ENCODE measurements at places on chromosomes 5 and 9.

DNA sequence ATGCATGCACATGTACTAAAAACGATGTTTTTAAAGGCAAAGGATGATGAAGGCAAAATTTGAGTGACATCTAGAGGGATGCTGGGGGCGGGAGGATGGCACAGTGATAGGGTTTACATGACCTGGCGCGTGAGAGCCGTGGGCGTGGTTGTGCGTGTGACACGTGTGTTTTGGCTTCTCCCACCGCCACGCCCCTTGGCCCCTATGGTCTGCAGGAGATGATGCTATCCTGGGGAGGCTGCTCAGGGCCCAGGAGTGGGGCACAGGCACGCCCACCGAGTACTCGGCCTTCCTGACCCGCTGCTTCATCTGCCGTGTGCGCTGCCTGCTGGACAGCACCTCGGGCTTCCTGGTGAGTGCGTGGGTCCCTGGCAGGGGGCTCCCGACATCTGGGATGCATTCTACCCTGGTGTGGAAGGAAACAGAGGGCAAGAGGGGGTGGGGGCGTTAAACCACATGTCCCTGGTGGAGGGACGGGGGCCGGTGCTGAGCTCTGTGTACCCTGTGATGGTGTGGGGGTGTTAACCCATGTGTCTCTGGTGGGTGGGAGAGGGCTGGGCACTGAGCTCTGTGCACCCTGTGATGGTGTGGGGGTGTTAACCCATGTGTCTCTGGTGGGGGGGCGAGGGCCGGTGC is 19.2 kb upstream of the EXOC3 start:
- no peak for DNase-seq

GRCh38 chr9:31325778-31326177 is 1058.7 kb upstream of the ACO1 start:
- no peak for DNase-seq

DNA sequence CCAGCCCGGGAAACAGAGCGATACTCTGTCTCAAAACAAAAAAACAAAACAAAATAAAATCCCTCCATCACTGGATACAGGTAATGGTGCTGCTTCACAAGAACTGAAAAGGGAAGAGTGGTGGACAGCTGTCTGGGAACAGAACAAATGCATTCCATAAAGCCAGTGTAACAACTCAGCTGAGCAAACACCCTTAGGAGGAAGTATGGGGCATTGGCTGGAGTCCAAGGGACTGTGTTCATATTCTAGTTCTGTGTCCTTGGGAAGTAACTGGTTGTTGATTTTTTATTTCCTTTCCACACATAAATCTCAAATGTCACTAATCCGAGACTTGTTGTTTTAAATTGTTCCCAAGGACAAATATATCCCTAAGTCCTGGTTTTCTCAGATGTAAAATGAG is 38.3 kb downstream of the HTR1A start:
- DNase-seq, result no peak

DNA sequence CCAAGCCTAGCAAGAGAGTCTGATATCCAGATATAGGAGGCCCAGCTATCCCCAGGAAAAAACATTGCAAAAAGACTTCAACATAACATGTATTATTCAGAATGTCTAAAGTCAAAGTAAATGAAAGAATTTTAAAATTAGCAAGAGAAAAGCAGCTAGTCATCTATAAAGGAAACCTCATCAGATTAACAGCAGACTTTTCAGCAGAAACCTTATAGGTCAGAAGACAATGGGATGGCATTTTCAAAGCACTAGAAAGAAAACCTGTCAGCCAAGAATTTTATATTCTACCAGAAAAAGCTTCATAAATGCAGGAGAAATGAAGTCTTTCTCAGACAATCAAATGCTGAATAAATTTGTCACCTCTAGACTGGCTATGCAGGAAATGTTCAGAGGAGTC is 9.9 kb downstream of the OR1L3 start:
- no peak for DNase-seq

DNA sequence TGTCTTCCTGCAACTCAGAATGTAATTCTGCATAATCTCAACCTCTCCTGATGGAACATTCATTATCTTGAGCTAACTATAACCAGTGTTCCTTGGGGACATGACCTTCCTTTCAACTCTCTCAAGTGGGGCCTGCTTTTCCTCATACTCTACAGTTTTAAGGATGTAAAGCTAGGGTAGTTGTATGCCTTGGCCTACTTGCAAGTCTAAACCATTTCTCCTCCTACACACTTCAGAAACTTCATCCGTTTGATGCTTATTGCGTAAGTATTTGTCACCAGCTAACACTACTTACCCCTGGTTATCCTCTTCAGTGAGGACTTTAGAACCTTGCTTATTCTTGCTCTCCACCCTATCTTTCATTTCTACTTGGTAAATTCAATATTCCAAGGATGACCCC is 548.9 kb downstream of the HINT1 start:
- DNase-seq, result no peak

GRCh38 chr9:129866394-129867135 is 31.3 kb downstream of the USP20 start:
- no peak for DNase-seq

GRCh38 chr9:70874451-70874850 is 247.0 kb downstream of the TRPM3 start:
- DNase-seq, result no peak

GRCh38 chr5:64952951-64953673 is 184.4 kb downstream of the CWC27 start:
- no peak for DNase-seq

DNA sequence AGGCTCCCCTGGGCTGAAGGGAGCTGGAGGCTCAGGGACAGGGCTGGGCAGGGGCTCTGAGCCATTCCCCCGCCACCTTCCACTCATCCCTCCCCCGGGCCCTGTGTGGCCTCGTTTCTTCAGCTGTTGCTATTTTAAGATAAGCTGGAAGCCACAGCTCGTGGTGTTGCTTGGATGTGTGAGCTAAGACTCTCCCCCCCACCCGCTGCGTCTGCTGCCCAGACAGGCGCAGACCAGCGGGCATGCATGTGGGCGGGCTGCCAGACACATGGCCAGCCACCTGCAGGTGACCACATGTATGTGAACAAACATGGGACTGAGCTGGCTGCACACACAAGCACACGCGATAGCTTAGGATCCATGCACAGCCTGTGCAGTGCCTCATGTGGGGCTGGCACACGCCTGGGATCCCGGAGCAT is 8.7 kb downstream of the SNCB start:
- no peak for DNase-seq

DNA sequence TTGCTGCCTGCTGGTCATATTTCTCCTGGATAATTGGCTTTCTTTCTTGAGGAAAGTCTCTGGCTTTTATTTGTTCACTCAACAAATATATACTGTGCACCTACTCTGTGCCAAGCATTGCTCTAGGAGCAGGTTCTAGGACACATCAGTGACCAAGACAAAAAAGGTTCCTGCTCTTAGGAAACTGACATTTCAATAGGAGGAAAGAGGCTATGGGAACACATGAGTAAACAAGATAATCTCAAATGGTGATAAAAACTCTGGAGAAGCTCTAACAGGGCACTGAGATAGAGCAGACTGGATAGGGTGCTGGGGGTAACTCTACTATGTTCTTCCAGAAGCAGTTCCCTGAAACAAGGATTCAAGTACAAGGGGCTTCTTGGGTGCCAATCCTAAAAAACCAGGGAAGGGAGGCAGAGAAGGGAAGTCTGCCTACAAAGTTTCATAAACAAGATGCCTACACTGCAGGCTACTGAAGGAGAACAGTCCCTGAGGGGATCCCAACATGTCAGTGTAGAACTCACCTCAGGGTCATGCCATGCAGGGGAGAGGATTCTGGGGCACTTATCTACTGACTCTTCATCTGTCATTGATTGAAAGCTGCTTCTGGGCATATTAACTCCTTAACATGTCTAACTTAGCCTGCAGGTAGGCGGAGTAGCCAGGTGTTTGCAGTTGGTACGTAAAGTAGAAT is 181.3 kb downstream of the GRIA1 start:
- DNase-seq, result no peak

DNA sequence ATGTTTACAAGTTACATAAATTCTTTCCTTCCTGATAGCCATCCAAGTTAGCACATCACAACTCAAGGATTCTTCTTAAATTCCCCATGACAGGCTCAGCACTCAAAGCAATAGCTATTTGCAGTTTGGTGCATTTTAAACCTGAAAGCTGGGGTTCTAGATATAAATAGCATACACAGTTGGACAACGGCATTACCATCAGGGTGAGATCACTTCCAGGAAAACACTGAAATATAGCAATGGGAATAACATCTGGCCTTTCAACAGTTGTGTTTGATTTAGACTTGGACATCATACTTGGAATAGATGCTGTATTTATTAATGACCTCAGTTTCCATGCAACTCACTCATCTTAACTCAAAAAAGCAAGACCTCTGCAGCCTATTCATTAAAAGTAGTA is 24.7 kb upstream of the LECT2 start:
- DNase-seq, result no peak

- no peak for DNase-seq
These were observed 107.0 kb downstream of the PRDM9 start for GRCh38 chr5:23614422-23614821.

DNA sequence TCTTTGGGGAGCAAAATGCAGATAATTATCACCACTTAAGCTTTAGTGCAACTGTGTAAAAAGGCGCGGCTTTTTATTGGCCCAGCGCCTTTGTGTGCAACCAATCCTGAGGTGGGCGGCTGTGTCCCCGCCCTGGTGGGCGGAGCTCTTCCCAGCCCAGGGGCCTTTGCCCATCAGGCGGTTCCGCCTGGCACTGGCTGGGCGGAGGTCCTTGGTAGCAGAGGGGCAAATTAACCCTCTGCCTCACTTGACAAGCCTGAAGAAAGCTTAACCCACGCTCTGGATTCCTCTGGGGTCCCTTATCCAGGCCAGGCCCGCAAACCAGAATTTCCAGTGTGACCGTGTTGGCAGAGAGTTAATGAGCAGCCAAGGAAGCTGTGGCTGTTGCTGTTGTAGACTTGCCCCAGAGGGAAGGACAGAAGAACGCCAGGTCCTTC is 12.8 kb upstream of the NIPAL4 start:
- DNase-seq, result no peak

DNA sequence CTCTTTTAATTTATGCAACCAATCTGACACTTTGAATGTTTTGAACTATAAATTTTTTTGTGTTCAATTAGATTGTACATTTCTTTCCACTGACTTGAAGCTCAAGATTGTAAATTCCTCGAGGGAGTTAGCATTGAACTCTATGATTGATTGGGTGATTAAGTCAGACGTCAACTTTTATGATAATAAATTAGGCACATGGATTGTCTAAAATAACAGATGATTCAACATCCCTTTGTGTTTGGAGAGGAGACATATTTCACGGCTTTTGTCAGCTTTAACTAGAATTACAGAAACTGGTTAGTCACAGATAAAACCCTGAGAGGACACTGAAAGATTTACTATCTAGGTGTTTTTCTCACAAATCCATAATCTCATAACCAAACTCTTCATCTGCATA is 32.7 kb upstream of the TXNDC8 start:
- DNase-seq, result no peak

GRCh38 chr5:90488791-90489190 is 14.1 kb downstream of the POLR3G start:
- DNase-seq, result no peak

GRCh38 chr5:140041492-140042392 is 1.4 kb downstream of the NRG2 start:
- DNase-seq, result no peak

DNA sequence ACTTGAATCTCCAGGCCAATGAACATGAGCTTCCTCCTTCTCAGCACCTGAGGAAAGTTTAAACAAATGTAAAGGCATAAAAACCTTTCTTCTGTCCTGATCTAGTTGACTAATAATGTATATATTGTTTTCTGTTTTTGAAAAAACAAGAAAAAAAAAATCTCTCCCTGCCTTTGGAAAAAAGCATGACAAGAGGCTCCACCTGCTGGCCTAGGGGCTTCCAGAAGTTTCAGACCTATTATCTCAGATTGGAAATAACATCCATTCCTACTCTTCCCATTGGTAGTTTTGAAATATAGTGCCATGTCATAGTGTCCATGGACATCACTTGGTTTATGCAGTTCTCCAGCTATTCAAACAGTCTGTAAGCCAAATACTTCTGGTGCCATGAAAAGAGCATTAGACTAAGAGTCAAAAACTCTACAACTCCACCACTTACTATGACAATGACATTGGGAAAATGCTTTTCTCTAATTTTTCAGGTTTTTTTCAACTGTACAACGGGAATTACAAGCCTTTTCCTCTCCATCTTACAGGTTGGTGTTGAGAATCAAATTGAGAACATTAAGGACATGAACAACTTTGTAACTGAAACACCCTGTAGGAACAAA is 409.6 kb upstream of the MPDZ start:
- DNase-seq, result no peak

- no peak for DNase-seq
These were observed 2.8 kb downstream of the SUSD3 start for GRCh38 chr9:93061260-93061751.

- DNase-seq, result no peak
These were observed 262.8 kb downstream of the CDH10 start for GRCh38 chr5:24381861-24382489.

GRCh38 chr5:158773161-158773560 is 326.6 kb downstream of the EBF1 start:
- no peak for DNase-seq

DNA sequence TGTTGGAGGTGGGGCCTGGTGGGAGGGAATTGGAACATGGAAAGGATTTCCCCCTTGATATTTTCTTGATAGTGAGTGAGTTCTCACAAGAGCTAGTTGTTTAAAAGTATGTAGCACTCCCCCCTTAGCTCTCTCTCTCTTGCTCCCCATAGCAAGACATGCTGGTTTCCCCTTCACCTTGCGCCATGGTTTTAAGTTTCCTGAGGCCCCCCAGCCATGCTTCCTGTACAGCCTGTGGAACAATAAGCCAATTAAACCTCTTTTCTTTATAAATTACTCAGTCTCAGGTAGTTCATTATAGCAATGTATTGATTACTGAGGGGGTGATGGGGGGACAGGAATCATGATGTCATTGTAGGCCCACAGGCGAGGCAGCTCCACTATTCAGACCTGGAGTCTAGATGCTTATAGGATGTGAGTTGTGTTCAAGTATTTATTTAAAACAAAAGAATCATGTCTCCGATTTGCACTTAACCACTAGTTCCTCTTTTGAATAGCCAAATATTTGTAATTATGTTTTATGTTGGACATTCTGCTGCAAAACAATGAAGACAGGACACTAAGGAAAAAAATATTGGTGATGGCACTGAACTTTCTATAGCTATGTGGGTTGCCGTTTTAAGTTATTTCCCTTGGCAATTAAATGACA is 156.6 kb downstream of the TMEM38B start:
- no peak for DNase-seq

- DNase-seq, result no peak
These were observed 186.9 kb upstream of the TRIM32 start for GRCh38 chr9:116499986-116500871.
